Astrocyte of the spinal cord (primary cell): ENCODE measurements at places on chromosomes 16 and 17.

DNA sequence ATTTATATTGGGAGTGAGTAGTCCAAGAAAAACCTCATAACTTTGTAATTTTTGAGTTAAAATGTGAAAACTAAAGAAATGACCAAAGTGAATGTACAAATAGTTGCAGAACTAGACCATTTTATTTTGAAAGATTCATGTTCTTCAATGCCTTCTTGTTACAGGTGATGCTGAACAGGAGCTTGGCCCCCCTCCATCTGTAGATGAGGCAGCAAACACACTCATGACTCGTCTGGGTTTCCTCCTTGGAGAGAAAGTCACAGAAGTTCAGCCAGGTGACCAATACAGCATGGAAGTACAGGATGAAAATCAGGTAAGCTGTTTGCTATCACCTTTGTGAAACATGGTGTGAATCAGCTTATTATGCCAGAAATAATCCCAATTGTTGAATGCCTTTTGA lies 227.8 kb downstream of the TANC2 start:
- no peak for DNase-seq

DNA sequence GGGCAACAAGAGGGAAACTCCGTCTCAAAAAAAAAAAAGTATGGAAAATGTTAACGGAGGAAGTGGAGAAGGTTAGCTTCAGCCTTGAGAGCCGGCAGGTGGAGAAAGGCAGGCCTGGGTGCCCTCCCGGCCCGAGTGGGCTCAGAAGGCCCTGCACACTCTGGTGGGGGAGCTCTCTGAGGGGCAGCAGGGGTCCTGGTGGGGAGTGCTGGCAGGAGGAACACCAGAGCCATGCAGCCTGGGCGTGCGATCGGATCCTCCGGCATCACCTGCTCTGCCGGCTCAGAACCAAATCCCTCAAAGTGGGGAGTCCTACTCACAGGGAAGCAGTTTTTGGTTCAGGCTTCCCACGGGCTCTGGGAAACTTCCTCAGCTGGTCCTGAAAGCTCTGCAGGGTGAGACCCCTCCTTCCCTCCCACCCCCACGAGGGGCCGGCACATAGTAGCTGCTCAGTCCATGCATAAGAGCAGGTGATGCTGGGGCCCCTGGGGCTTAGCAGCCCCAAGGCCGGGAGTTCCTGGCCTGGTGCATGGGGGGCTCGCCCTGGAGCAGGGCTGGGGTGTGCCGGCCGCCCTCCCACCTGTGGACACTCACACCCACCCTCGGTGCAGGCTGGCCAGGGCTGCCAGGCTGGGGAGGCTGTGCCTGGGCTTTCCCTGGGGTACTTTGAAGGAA lies 1.2 kb downstream of the FN3K start:
- no peak for DNase-seq

GRCh38 chr16:57882792-57883191 lies 80.5 kb upstream of the KIFC3 start:
- peak; percentile 33 for DNase-seq

DNA sequence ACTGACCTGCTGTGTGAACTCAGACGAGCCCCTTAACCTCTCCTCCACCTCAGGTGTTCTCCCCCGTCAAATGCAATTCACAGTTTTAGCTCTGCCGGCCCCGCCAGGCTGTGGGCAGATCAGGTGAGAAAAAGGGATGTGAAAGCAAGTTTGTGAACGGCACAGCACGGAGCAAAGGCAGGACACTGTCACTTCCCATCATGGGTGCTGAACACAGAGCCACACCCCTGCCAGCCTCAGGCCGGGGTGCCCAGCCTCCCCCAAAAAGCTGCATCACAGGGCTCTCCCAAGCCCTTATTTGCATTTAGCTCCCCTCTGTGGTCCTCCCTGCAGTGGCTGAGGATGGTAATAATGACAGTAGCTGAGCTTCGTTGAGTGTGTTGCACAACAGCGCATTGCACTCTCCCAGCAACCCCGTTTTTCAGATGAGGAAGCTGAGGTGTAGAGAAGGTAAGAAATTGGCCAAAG lies 88.8 kb upstream of the TNRC6C start:
- DNase-seq, result no peak

GRCh38 chr16:72060405-72060804 lies 2.6 kb upstream of the HPR start:
- no peak for DNase-seq

DNA sequence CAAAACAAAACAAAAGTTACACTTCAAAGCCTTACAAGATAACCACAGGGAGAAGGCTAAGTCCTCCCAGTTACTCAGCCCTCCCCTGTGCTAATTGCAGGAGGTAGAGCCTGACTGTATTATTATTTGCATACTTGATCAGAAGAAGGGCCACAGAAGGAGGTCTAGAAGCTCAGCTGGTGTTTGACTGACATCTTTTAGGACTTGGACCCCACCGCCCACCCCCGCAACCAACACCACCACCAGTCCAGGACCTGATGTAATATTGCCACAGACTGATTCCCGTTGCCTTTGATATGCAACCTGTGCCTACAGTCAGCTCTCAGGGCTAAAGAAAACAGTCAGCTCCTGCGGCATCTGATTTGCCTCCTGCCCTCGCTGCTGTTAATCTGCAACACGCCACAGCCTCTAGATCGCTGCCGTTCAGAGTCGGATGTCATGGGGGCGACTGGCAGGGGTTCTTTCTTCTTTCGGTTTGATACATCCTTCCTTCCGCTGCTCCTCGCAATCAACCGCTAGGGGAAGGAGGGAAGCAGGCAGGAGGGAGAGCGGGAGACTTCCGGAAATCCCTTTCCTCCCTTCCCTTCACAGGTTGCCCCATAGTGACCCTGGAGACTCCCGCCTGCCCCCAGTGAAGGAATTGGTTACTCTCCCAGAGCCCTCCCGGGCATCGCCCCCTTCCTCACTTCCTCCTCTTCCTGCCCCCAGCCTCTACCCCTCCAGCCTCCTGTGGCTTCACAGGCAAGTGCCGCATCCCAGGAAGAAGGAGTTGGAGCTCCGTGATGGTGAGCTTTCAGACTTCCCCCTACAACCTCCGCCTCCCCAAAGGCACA lies 90.5 kb upstream of the SOX9 start:
- DNase-seq, result peak; percentile 67

- peak; percentile 91 for DNase-seq
Measured at GRCh38 chr16:89324056-89325010, 106.8 kb downstream of the ZNF778 start.

- DNase-seq, result no peak
Measured at GRCh38 chr16:35146723-35147458, 1687.5 kb downstream of the TP53TG3F start.

- no peak for DNase-seq
Measured at GRCh38 chr17:814371-814770, 32.2 kb downstream of the MRM3 start.

- no peak for DNase-seq
Measured at GRCh38 chr16:68345958-68346635, 35.3 kb downstream of the PRMT7 start.

- DNase-seq, result no peak
Measured at GRCh38 chr17:38616361-38616760, 10.6 kb upstream of the SRCIN1 start.

- no peak for DNase-seq
Measured at GRCh38 chr16:84751241-84751640, 51.4 kb downstream of the USP10 start.

GRCh38 chr17:78838574-78839005 lies 2.0 kb downstream of the USP36 start:
- DNase-seq, result no peak

DNA sequence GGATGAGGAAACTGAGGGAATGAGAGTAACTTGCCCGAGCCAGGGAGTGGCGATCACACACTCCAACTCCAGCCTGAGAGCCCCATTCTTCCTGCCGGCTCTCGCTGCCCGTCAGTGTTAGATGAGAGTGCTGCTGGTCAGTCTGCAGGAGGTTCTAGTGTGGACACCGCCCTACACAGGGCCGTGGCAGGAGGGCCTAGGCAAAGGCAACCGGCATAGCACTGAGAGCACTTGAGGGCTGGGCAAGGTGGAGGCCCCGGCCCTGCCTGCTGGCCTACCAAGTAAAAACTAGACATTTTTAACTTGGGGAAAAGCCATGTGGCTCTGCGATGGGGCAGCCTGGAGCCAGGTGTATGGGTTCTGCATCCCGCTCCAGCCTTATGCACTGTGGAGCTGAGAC lies 354.8 kb downstream of the SEC14L1 start:
- no peak for DNase-seq

DNA sequence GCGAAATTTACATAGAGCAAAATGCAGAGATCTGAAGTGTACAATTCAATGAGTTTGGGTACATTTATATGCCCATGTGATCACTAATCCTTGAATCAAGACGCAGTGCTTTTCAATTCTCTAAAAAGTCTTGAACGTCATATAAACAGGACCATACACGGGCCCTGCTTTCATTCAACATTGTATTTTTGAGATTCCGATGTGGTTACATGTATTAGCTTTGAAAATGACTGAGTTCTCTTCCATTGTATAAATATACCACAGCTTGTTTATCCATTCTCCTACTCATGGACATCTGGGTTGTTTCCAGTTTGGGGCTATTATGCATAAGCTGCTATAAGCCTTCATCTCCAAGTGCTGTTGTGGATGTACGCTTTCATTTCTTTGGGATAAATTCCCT lies 45.5 kb downstream of the ZCCHC14 start:
- DNase-seq, result peak; percentile 81
